ENCODE measurements at places on chromosomes 12 and 14.

- no peak for DNase-seq
These were observed 67.9 kb upstream of the PDZRN4 start for GRCh38 chr12:41120211-41120610.

- DNase-seq: no peak
These were observed 27.9 kb upstream of the CTDSP2 start for GRCh38 chr12:57874166-57875108.

GRCh38 chr12:69330475-69331473, 17.4 kb upstream of the LYZ start:
- DNase-seq: no peak

- DNase-seq: no peak
These were observed 104.3 kb downstream of the RBM19 start for GRCh38 chr12:113861708-113862312.

- no peak for DNase-seq
These were observed 111.4 kb downstream of the DICER1 start for GRCh38 chr14:95045836-95046430.

DNA sequence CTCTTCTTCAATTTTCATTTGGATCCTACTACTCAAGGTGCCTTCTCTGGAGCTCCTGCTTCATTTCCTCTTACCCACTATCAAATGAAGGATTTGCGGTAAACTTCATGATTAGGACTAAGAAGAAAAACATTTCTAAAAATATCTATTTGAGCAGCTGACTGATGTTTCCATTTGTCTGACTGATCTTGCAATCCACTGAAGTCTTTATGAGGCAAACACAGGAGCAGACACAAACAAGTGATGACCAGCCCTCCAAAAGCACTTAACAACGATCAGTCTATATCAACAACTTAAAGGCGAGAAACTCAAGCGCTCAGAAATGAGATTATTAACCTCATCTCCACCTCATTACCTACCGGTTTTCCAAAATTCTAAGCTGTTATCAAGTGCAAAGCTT, 26.2 kb downstream of the OSBPL8 start:
- no peak for DNase-seq

GRCh38 chr12:93440043-93440835, 1.5 kb downstream of the UBE2N start:
- no peak for DNase-seq
